ENCODE measurements at places on chromosomes 2 and 18.

DNA sequence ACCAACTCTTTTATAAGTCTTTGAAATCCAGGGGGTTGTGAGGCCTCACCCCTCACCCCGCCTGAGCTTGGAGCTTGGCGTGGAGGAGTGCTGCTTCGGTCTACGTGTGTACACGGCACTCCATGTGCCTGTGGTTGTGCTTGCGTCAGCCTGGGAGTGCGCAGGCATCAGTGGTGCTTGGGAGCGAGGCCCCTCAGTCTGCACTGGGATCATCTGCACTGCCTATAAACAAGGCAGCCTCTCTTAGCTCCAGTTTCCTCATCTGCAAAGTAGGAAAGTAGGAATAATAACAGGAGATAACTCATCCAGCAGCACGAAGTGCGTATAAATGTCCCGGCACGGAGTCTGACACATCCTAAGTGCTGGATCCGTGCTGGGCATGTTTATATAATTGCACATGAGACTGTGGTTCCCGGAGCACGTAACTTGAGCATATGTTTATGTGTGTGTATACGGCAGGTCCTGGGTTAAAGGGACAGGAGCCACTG lies 1.2 kb downstream of the GYPC start:
- DNase-seq = no peak

- DNase-seq = no peak
Measured at GRCh38 chr2:191465766-191466420, 212.0 kb upstream of the NABP1 start.

- DNase-seq = no peak
Measured at GRCh38 chr2:229852565-229852964, 69.2 kb downstream of the TRIP12 start.

- DNase-seq = no peak
Measured at GRCh38 chr2:36337354-36337753, 18.2 kb upstream of the CRIM1 start.

DNA sequence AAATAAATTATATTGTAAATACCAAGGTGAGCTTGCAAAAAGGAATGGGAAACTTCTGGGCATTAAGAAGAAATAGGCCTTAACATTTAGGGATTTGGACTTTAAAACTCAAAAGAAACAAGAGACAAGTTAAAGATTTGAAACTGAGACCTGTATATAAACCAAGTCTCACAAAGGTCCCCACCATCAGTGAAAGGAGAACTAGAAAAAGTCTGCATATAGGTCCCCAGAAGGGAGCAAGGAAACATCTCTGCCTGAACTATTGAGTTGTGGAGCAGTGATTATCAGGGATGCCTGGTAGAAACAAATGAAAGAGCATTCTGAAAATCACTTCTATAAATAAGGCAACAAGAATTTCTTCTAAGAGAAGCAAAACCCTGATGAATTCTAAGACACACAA lies 30.5 kb upstream of the ITGAV start:
- no peak for DNase-seq

- DNase-seq = no peak
Measured at GRCh38 chr2:2892892-2893291, 484.7 kb downstream of the EIPR1 start.

GRCh38 chr18:9901377-9901776 lies 12.4 kb upstream of the VAPA start:
- no peak for DNase-seq

- no peak for DNase-seq
Measured at GRCh38 chr2:230643576-230644291, 68.9 kb upstream of the CAB39 start.

DNA sequence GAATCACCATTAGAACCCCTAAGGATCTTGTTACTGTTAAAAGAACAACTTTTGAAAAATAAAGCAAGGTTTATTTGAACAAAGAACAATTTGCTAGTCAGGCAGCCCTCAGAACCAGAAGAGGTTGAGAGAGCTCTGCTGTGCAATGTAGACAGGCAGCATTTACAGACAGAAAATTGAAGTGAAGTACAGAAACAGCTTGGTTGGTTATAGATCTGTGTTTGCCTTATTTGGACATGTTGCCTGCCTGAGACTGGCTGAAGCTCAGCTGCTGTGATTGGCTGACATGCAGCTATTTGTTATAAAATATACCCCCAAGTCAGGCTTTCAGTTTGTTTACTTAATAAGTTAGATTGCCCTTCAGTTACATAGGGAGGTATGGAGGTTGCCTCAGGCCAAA lies 12.5 kb downstream of the MSTN start:
- DNase-seq = no peak
